T follicular helper cell (primary cell): ENCODE measurements at places on chromosomes 2 and 18.
A peak's percentile ranks its signal among the peaks of the same experiment; 100 is the strongest.

DNA sequence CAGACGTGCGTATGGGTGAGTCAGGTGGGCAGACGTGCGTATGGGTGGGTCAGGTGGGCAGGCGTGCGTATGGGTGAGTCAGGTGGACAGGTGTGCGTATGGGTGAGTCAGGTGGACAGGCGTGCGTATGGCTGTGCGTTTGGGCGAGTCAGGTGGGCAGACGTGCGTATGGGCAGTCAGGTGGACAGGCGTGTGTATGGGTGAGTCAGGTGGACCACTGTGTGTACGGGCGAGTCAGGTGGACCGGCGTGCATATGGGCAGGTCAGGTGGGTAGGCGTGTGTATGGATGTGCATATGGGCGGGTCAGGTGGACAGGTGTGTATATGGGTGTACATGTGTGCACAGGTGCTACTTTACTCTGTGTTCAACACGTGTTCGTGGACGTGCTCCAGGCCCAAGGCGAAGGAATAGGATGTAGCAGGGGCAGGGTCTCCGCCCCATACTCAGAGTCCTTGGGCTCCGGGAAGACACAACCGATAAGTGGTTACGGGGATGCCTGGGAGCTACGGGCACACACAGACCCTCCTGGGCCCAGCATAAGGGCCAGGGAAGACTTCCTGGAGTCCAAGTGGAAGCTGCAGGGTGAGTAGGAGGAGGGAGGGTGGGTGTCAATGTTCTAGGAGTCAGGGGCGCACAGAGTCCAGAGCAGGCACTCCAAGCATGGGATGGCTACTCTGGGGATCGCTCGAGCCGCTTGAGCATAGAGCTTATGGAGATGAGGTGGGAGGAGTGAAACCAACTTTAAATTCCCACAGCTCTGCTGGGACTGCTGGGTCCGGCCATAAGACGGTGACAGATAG is 27.1 kb upstream of the KLF11 start:
- no peak for DNase-seq

DNA sequence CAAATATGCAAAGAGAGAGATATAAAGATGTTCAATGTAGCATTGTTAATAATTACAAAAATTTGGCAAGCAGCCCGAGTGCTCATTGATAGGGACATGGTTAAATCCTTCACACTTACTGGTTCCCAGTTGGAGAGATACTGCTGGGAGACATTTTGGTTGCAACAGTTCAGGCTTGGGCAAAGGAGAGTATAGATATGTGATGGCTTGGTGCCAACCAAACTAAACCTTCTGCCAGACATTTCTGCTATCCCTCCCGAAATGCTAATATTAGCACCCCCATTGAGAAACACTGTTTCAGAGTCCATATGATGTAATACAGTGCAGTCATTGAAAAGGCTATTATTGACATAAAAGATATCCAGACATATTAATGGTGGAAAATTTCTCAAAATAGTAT is 11.5 kb downstream of the GEN1 start:
- no peak for DNase-seq

GRCh38 chr2:215357660-215358059 is 45.8 kb downstream of the ATIC start:
- no peak for DNase-seq

DNA sequence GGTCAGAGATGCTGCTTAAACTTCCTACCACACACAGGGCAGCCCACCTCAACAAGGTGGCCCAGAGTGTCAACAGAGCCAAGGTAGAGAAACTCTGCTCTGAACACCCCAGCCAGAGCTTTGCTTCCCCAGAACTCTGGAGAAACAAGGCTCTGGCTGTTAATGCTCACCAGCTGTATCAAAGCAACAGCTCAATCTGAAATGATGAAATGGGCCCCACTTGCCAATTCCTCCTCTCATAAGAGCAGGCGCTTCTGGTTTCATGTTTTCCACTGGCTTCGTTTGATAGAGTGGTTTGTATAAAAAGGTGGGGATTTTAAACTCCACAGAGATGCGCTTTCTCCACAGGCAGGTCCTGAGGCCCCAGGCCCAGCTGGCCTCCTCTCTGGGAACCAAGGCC is 60.9 kb upstream of the TFCP2L1 start:
- no peak for DNase-seq

GRCh38 chr2:189952536-189953109 is 109.9 kb downstream of the MSTN start:
- DNase-seq, result no peak

GRCh38 chr18:9742524-9743131 is 34.5 kb downstream of the RAB31 start:
- no peak for DNase-seq

- no peak for DNase-seq
Observed at GRCh38 chr18:47036298-47036874, 965 bp upstream of the ELOA2 start.

DNA sequence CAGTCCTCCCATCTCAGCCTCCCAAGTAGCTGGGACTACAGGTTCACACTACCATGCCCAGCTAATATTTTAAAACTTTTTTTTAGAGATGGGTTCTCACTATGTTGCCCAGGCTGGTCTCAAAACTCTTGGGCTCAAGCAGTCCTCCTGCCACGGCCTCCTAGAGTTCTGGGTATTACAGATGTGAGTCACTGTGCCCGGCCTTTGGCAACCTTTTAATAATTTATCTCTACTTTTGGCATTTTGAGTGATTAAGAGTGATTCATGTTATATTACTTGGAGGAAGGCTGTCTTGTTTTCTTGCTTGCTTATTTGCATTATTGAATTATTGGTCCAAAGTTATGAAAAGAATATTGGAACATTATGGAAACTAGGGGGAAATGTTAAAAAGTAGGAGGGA is 24.3 kb downstream of the NCOA1 start:
- DNase-seq, result no peak

DNA sequence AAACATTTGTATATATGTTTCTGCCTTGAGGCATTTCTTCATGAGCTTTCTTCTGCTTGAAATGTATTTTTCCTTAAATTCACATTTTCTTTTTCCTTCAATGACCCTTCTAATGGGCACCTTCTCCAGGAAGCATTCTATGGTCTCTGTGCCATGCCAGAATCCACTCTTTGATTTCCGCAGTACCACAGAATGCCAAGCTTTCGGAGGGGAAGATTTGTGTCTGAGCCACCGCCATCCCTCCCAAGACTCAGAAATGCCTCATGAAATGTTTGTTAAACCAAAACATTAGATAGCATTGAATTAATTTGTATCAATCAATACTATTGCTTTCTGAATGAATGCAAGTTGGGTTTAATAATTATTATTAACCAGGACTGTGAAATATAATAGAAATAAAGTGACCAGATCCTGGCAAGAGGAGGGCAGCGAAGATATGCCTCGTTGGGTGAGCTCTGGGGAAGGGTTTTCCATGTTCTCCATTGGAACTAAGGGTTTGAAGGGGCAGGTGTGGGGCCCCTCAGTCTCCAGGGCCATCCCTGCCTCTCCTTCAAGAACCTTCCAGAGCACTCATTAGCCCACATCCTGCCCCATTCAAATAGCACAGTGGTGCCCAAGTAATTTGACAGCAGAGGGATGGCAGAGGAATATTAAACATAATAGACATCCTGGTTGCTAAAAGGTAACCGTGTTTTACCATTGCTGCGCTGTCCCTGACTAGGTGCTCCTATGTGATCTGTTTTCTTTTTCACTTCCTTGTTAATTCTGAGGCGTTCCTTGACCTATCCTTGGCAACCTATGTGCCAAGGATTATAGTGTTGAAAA is 189.6 kb downstream of the MYCN start:
- no peak for DNase-seq

GRCh38 chr18:76208678-76209306 is 286.2 kb downstream of the ZNF516 start:
- no peak for DNase-seq

DNA sequence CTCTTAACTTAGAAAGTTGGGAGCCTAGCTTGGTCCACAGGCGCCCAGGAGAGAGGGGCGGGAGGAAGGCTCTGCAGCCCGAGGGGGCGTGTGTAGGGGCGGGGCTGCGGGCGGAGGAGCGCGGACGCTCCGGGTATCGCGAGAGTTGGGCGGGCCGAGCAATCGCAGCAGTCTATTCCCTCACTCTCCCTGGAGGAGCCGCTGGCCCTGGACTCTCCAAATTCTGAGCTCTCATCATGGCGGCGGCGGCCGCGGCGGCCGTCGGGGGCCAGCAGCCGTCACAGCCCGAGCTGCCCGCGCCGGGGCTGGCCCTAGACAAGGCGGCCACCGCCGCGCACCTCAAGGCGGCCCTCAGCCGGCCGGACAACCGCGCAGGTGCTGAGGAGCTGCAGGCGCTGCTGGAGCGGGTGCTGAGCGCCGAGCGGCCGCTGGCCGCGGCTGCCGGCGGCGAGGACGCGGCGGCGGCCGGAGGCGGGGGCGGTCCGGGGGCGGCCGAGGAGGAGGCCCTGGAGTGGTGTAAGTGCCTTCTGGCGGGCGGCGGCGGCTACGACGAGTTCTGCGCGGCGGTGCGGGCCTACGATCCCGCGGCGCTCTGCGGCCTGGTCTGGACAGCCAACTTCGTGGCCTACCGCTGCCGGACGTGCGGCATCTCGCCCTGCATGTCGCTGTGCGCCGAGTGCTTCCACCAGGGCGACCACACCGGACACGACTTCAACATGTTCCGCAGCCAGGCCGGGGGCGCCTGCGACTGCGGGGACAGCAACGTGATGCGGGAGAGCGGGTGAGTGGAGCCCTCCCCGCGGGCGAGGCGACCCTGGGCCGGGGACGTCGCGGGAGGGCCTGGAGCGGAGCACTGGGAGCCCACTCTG is at the start of gene UBR3:
Gene UBR3, plus strand, starts transcription at position 183 of the 869 bp plus-strand sequence. Its CDS starts 54 bp downstream, at position 237.
- peak; percentile 87 for DNase-seq

- DNase-seq, result no peak
Observed at GRCh38 chr2:145806546-145806945, 1286.6 kb upstream of the ZEB2 start.

- DNase-seq, result peak; percentile 71
Observed at GRCh38 chr2:234288974-234289455, 207.9 kb downstream of the ARL4C start.

DNA sequence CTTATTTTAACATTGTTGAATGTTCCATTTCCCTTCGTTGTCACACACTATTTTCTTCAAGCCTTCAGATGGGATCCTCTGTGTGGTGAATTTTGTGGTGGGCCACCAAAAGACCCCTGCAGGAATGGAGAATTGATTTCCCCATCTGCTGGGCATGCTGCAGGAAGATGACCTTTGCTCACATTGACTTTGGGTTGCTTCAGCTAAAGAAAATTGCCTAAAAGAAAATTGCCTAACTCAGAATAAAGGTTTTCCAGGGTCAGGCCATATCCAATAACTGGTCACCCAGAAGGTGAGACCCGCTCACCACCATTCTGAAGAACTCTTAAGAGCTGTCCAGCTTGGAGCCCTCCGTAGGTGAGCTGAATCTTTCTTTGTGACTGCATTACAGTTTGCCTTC is 192.5 kb downstream of the CDH7 start:
- DNase-seq, result no peak

DNA sequence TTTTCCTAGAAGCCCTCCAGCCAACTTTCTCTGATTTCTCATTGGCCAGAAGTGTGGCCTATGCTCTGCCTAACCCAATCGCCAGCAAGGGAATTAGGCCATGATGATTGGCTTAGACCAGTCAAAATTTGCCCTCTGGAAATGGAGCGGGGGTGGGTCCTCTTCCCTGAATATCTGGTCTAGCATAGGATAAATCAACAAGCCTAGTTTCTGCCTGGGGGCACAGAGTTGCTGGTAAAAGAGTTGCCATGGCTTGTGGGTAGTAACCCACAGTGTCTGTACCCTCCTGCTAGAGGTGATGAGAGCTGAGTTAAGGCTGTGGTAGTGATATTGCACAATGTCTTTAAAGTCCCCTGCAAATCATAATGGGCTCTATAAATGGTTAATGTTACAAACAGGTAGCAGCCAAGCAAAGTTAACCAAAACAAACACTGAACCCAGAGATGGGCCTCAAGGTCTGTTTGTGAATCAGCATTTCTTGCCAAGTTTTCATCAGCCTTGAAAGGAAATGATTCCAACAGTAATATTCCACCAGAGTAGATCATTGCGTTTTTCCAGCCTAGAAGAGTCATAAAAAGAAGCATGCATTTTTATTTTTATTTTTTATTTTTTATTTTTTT is 19.3 kb downstream of the GALM start:
- DNase-seq, result no peak

DNA sequence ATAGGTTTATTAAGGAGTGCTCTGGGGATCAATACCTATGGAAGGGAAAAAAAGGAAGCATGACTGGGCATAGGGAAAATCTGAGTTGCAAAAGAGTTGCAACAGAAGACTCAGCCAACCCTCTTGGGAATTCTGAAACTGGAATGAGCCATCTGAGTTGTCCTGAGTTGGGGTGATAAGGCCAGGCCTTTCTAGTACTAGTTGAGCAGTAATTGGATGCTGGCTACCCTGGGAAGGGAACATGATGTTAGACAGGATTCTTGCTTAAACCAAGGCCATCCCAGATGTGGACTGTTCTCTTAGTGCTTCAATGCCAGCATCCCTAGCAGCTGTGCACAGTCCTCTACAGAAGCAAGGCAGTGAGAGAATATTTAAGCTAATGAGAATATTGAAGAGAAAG is 348.8 kb upstream of the GULP1 start:
- DNase-seq, result no peak

DNA sequence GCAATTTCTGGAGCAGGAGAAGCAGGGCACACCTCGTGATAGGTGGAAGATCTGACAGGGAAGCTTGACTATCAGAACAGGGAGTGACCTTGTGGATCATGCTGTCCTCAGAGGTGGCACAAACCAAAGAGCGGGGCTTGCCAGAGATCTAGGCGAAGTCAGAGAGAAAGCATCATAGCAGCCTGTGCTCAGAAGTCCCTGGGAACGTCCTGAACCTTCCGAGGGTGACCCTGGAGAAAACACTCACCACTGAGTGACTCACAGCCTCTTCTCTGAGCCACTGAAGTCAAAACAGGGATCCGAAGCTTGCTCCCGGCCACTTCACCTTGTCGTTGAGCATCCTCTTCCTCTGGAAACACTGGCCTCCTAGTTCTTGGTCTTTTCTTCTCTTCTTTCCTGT is 56.7 kb downstream of the IL1R2 start:
- no peak for DNase-seq

DNA sequence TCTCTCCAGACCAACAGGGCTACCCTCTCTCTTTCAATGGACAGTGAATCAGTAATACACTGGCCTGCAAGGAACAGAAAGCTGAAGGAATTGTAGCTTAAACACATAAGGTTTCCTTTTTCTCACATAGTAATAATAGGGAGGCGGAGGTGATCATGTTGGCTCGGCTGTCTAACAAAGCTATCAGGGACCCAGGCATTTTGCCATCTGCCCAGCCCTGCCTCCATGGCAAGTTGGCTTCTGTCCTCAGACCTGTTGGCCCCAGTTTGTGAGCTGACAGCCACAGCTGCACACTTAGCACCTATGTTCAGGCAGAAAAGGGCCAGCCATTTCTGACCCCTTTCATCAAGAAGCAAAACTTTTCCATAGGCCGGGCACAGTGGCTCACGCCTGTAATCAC is 2.0 kb upstream of the CHRNG start:
- DNase-seq, result no peak

DNA sequence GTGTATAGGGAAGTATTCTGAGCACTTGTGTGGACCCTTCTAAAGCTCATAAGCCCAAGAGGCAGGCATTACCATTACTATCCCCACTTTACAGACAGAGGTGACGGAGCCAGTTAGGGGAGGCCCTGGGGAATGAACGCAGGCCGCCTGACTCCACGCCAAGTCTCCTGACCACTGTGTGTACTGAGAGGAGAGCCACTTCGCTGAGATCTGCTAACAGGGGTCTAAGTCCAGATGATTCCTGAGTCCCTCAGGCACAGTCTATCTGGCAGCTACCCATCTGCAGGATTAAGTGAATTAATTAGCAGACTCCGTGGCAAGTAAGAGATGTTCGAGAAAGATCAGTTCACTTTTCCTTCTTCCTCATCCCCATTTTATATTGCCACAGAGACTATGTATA is 13.7 kb downstream of the CYB5A start:
- DNase-seq, result no peak
